ENCODE measurements at places on chromosomes 6 and 20. TPM values are rescaled to one million over a fixed set of nuclear protein-coding genes. Genes with fewer than 3 reads are reported as not detected.

DNA sequence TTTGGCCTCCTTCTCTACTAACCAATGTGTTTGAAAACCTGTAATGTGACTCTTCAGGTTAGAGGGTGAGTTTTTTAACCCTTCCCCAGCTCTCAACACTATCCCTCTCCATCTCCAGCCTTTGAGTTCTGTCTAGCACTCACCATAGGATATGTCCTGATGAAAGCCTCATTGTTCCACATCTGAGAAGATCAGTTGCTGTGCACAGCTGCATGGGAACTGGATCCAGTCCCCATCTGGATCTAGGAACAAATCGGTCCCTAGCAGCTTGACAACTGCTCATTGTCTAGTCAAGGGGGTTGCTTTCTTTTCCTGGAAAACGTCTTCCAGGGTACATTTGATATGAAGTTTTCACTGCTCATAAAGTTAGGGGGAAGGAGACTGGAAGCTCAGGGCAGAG lies 45.4 kb upstream of the AGPAT4 start:
- DNase-seq: no peak

GRCh38 chr6:73858376-73858775 lies 162.4 kb downstream of the CD109 start:
- DNase-seq: no peak

DNA sequence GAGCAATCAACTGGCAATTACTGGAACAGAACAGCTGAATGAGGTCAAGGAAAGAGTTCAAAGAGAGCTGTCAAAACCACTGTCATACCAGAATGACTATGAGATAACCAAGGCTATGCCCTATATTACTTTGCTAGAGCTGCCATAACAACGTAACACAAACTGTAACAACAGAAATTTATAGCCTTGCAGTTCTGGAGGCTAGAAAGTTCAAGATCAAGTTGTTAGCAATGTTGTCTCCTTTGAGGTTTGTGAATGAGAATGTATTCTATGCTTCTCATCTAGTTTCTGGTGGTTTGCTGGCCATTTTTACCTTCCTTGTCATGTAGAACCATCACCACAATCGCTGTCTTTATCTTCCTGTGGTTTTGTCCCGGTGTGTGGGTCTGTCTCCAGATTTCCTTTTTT lies 1323.0 kb upstream of the GJE1 start:
- DNase-seq: no peak

DNA sequence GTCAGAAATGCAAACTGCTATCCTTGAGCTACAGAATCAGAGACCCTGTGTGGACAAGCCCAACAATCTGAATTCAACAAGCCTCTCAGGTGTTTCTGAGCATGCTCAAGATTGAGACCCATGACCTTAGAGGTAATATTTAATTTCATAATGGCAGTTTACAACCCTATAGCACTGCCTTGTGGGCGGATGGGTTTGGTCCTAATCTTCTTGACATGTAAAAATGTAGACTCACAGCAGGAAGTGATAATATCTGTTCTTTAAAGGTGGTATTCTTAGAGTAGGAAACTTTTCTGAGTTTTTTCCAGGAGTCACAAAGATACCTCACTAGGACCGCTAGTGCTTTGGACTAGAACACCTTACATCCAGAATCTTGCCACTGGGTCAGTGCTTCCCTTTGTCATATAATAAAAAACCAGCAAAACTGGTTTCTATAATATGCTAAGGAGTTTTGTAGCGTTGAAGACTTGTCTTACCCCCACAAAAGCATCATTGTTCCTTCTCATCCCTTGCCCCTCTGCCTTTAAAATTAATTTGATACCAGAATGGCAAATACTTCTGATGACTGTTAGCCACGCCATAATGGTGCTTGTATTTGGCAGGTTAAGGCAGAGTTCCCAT lies 52.6 kb downstream of the E2F3 start:
- no peak for DNase-seq

DNA sequence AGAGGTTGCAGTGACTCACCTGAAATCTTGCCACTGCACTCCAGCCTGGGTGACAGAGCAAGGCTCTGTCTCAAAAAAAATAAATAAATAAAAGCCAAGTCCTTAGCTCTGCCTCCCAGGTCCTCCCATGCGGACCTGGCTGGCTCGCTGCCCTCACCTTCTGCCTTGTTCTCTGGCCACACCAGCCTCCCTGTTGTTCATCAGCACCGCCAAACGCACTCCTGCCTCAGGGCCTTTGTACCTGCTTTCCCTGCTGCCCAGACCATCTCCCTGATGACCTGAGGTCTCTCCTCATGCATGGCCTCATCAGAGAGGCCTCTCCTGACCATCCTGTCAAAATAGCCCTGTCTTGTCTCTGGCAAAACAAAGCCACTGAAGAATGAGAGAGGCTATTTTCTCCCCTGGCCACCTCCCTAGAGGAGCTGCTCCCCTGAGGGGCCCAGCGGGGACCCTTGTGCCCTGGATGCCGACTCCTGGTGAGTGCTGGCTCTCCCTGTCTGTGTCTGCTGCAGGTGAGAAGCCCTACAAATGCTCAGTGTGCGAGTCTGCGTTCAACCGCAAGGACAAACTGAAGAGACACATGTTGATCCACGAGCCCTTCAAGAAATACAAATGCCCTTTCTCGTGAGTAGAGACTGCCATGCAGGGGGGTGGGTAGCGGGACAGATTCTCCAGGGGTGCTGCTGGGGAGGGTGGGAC lies 22.6 kb upstream of the CHMP4B start:
- DNase-seq: no peak

DNA sequence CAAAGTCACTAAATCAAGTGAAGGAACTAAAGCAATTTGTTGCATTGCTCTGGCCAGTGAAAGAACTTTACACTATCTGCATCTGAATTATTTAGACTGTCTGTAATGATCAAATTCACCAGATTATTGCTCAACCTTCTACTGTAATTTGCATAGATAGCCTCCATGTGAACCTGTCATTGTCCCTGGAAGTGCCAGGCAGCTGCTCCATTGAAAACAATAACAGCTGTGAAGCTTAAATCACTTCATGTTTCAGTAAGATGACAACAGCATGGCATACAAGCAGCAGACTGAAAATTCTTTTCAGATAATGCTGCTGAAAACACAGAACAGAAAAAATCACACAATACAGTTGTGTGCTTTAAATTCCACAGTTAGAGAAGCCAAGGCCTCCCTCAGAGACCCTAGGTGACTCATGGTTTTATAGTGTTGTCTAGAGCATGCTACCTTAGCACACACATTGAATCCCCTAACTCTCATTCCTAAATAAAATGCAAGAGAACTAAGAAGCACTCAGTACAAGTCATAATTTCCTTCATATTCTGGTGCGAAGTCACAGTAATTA lies 248.9 kb downstream of the TPBG start:
- DNase-seq: no peak

DNA sequence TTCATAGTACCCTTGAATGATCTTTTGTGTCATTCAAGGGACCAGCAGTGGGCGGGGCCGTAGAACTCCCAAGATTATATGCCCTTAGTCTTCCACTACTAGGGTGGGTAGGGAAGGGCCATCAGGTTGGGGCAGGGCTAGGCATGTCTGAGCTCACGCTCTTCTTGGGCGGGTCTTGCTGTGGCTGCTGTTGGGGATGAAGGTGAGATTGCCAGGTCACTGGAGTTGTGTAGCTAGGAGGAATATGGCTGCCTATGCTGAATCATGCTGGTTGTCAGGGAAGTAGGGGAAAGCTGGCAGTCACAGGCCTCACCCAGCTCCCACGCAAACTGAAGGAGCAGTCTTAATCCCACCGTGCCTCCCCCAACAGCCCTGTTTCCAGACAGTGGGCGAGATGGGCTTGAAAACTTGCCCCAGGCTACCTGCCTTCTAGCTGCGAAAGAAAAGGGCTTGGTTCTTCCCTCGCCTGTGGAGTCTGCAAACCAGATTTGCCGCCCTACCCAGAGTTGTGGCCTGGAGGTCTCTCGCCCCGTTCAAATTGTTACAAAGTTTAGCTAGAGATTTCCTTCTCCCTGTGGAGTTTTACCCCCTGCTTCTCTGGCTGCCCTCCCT lies 76.4 kb upstream of the ADGRF4 start:
- DNase-seq: no peak

DNA sequence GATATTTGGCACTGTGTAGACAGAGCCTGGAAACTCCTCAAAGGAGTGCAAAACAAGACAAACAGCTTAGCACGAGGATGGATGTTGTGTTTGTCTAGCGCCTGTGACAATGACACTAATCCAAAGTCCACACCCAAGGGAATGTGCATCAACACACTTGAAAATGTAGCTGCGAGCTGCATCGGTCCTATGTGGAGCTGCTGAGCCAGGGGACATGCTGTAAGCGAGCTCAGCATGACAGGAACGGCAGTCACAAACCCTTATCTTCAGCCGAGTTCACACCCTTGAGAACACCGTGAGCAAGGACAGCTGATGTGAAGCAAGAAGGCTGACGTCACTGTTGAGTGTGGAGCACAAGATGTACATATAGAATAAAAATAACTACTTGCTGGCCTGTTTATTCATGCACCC lies 684.3 kb downstream of the QKI start:
- peak; percentile 95 for DNase-seq

Gene LY6G5B
- total RNA-seq: 0.60 TPM

Gene MBOAT1
- 0.61 TPM for total RNA-seq

All from gastrocnemius medialis (tissue), 4 donors.